Hematopoietic multipotent progenitor cell treated with erythropoietin and hydrocortisone succinate and interleukin-3 and kit ligand, for 15 days (in vitro differentiated cells): ENCODE measurements at places on chromosomes 16 and 17.

GRCh38 chr17:21387616-21388015, 11.5 kb downstream of the KCNJ12 start:
- no peak for DNase-seq

DNA sequence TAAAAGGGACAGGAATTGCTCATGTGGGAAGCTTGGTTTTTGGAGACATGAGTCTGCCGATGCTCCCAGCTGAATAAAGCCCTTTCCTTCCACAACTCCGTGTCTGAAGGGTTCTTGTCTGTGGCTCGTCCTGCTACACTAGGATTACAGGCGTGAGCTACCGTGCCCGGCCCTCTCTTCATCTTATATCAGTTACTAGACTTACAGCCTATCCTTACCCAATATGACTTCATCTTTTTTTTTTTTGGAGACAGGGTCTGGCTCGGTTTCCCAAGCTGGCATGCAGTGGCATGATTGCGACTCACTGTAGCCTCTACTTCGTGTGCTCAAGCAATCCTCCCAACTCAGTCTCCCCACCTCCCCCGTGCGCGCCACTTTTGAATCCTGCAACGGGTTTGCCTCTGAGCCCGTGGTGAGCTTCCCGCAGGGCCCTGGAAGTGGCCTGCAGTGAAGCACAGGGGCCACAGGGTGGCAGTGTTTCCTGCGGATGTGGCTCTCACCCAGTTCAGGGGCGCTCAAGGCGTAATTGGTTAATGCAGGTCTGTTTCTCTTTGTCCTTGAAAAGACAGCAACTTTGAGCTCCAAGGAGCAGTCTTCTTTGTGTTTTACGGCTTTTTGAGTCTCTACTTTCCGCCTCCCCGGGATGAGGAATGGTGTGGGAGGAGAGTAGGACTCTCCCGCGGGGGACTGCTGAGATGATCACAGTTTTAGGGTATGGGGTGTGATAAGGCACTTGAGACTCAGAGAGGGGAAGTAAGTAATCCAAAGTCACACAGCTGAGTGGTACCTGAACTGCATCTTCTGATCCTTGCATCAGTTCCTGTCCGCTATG, 22.7 kb upstream of the GPRC5B start:
- peak; percentile 45 for DNase-seq

DNA sequence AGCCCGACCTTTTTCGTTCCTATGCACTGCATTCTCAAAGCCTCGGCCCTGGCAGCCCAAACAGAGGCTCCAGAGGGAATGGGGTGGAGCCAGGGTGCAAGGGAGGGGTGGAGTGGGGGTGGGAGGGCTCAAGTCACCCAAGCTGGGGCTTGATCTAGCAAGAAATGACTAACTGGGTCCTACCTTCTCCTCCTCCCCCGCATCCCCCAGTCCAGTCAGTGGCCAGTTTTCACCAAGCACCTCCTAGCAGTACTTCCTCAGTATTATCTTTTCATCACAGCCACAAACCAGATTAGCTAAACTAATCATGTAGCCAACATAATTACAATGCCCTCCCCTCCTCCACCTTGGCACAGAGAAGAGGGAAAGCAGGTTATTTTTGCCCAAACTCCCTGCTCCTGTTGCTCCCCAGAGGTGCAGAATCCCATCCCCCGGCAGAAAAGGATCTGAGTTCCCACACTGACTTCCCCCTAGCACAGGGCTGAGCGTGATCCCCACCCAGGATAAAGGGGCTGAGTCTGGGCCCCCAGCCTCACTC, 2.2 kb downstream of the JUP start:
- no peak for DNase-seq

GRCh38 chr17:42640121-42640520, 19.0 kb upstream of the TUBG2 start:
- DNase-seq = peak; percentile 86

DNA sequence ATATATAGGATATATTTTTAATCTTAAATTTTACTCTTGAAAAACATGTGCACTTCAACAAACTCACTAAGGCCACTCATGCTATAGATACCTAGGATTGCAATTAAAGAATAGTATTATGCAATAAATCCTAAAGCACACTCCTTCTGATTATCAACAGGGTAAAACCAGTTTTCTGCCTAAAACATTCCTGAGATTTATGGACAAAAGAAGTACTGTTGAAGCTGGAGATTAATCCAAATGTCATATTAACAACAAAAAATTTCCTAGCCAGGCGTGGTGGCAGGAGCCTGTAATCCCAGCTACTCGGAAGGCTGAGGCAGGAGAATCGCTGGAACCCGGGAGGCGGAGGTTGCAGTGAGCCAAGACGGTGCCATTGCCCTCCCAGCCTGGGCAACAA, 21.4 kb downstream of the CHCT1 start:
- no peak for DNase-seq

GRCh38 chr17:40953881-40954280, 12.9 kb downstream of the KRT39 start:
- DNase-seq = no peak

- no peak for DNase-seq
These were observed 48.7 kb upstream of the CACNG4 start for GRCh38 chr17:66915792-66916191.

DNA sequence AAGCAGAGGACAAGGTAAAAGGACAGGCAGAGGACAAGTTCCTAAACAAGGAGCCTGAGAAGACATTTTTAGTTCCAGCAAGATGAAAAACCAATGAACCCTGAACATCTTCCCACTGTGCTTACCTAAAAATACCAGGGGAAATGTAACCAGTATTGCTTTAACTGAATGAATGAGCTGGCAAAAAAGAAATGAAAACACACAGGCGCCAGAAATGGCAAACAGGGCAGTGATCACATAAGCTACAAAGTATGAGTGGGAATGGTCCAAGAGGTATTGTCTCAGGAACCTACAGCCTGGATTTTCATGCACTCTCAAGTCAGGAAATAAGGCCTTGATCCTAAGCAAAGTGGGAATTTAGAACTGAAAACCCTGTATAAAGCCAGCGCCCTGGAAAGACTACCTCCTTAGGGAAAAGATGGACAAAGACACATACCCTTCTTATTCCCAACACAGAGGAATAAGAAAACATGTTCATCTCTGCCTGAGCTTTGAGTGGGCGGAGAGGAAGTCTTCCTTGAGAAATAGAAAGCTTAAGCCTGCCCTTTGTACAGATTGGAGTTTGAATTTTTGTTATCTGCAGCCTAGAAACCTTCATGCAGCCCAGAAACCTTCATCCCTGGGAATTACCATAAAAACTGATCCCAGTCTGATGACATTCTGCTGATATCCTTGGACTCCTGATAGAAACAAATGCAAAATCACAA, 2.1 kb downstream of the CMTM2 start:
- no peak for DNase-seq

DNA sequence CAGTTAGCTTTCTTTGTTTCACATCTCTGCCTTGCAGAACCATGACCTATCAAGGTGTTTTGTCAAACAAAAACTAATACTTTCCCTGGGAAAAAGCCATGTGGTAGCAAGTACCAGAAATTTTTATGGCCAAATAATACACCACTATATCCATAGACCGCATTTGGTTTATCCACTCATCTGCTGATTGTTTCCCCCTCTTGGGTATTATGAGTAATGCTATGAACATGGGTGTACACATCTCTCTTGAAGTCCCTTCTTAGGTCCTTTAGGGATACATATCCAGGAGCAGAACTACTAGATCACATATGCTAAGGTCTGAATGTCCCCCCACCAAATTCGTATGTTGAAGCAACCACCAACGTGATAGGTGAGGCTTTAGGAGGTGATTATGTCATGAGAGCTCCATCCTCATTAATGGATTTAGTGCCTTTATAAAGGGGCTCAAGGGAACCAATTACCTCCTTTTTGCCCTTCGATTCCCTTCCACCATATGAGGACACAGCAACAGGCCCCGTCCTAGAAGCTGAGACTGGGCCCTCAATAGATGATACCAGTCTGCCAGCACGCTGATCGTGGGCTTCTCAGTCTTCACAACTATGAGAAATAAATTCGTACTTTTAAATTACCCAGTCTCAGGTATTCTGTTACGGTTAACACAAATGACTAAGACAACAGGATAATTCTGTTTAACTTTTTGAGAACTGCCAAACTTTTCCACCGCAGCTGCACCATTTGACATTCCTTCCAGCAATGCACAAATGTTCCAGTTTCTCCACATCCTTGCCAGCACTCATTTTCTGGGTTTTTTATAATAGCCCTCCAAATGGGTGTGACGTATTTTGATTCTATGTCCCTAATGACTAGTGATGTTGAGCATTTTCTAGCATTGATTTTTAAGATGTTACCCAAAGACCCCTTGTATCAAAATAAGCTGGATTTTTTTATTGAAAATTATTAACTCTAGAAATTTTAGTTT, 30.0 kb downstream of the SIAH1 start:
- no peak for DNase-seq

DNA sequence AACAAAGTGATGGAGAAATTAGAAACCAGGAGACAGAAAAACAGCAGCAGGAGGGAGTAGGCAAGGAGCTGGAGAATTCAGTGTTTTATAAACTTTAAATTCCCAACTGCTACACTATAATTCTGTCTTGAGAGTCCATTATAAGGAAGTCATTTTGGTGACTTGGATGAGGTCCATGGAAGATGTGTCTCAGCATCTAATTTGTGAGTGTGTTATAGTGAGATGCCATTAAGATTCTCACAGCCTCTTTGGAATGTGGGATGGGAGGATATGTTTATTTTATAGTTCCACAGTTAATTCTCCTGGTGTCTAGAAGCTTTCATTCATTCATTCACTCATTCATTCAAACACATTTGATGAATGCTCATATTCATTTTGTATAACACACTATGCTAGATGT, 206.0 kb upstream of the MYOCD start:
- no peak for DNase-seq

DNA sequence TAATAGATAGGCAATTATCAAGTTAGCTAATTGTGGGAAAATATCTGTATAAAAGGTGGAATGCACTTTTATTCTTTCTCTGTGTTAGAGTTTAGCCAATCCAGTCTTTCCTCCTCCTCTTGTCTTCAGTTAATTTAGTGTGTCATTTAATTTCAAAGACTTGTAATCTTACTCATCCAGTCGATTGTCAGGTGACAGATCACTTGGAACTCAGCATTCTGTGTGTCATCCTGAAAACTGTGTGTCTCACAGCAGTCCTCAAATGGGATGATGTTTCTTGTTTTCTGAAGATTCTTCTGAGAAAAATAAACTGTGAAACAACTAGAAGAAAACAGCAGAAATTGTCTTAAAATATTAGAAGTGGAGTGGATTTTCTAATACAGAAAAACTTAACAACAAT, 290 bp upstream of the KRTAP4-1 start:
- no peak for DNase-seq

DNA sequence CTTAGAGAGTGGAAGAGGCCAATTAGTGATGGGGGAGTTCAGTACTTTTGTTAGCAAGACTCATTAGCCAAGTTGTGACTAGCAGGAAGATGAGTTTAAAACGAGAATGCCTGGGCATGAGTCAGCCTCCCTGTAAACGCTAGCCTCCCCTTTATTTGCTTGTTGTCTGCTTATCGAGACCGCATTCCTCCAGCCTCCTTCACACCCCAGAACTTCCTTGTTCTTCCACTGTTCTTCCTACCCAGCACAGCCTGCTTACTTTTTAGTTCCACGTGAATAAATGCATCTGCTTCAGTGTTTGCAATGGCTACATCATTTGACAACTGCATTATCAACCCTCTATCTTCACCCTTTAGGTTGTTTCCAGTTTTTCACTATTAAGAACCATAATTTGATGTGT, 20.2 kb upstream of the OR3A1 start:
- no peak for DNase-seq

DNA sequence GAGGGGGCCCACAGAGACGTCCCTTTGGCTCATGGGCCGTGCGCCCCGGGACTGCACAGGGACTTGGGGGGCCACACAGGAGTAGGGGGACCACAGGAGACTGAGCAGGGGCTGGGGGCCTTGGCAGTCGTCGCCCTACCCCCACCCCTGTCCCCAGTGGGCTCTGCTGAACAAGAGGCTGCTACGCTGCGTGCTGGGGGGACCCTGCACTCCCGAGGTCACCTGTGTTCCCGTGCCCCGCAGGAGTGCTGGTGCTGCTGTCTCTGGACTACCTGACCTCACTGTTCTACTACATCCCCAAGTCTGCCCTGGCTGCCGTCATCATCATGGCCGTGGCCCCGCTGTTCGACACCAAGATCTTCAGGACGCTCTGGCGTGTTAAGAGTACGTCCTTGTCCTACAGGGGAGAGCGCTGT, 14.4 kb upstream of the RNF213 start:
- DNase-seq = no peak

DNA sequence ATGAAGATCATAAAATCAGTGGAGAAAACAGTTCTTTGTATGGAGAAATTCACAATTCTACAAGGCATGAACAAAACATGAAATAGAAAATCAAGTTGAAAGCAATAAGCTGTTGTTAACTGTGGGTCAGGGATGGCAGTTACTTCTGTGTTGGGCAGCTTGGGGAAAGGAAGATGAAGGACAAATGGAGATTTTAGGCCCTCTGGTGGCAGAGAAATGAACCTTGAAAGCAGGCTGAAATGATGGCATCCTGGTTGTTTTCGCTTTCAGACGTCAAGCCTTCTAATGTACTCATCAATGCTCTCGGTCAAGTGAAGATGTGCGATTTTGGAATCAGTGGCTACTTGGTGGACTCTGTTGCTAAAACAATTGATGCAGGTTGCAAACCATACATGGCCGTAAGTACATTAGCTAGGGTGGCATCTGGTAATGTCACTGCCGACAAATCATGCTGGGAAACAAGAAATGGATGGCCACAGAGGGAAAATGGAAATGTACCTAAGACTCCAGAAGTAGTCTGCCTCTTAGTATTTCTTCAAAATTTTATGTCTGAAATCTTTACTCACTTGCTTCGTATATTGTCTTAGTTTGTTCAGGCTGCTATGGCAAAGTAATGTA, 108.9 kb downstream of the MAP2K6 start:
- no peak for DNase-seq

DNA sequence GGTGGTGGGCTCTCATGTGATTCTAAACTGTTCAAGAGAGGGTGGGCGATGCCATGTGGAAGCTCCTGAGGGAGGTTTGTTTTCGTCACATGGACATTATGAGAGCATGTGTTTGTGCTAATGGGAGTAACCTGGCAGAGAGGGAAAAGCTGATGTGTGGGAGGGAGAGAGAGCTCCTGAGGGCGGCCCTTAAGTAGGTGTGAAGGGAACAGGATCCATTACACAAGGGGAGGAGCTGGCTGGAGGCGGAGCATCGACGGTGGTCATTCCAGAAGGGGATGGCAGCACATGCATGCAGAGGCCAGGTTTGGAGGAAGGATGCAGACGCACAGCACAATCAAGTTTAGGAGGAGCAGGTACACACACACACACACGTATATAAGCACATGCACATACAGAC, 197.5 kb downstream of the RPTOR start:
- DNase-seq = no peak

DNA sequence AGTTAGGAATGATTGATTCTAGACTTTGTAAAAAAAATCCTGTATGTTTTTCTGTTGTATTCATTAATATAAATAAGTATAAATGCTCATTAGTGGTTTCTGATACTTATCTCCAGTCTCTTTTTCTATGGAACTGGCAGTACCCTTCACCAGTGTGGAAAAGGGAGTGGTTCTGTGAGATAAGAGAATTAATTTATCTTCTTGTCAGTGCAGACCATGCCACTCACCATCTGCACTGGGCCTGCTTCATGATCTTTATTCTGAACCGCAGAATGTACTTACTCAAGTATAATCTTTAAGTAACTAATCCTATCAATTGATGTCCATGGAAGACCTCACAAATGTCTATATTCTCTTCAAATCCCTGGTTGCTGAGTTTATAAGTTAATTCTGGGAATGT, 836.1 kb upstream of the CDH8 start:
- DNase-seq = no peak

GRCh38 chr17:82257473-82257872, 16.0 kb downstream of the CSNK1D start:
- no peak for DNase-seq

- no peak for DNase-seq
These were observed 56.0 kb downstream of the HLF start for GRCh38 chr17:55320594-55321426.
